ENCODE measurements at places on chromosomes 1 and 21.

- DNase-seq, result peak; percentile 23
These were observed 24.8 kb downstream of the ATPAF1 start for GRCh38 chr1:46643368-46643775.

DNA sequence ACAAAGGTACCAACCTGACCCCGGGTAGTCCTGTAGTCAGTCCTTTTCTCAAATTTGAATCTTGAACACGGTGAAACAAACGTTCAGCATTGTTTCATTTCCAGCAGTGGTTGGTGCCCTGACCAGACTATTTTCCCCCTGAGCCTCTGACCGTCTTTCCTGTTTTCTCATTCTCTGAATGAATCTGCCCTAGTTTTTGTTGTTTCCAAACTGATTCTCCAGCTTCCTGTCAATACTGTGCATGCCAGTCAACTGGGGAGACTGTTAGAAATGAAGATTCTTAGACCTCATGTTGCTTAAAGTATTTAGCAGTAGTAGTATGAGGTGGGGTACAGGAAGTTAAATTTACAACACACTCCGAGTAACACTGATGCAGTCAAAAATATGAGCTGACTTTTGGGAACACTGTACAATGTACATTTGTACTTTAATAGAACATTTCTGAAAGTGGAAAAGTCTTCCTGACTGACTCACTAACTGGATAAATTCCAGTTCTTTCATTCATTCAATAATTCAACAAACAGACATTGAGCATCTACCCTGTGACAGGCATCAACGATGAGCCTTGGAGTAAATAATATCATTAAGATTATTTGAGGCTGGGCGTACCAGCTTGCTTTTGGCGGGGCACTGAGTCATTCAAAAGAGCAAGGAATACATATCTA is 26.0 kb upstream of the ZRANB2 start:
- DNase-seq, result no peak

GRCh38 chr1:15198684-15199083 is 45.1 kb downstream of the TMEM51 start:
- DNase-seq, result no peak

- DNase-seq, result no peak
These were observed 12.3 kb downstream of the SLC19A1 start for GRCh38 chr21:45529785-45530422.

DNA sequence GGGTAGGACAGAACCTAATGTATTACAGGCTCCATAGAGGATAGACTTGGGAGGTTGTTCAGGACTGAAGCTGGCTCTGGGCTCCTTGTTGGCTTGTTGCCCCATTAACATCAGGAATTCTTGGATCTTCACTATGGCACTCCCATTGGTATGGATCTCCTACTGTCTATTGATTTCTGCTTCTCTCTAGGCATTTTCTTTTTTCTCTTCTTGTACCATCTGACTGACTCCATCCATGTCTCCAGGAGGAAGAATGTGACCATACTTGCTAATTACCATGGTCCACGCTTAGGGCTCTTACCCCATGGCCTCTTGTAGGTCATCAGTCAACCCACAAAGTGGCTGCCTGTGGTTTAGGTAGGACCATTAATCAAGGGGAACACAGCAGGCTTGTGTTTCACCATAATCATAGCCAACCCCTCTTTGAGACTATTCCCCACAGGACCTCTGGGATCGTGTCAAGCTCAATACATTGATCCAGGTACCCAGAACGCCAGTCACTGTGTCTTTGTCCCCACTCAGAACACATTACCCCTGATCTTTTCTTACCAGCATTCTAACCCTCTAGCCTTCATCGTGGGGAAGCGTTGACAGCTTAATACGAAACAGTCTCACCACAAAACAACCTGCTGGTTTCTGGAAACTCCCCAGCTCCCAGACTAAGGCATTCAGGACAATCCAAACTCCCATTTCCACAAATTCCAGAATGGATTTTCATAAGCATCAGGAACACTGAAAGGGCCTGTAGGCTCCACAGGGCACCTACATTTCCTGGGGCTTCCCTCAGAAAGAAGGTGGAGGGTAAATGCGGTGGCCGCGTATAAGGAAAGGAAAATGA is 97.1 kb downstream of the ETS2 start:
- DNase-seq, result no peak

- DNase-seq, result no peak
These were observed 1.2 kb downstream of the RERE start for GRCh38 chr1:8816264-8816663.

DNA sequence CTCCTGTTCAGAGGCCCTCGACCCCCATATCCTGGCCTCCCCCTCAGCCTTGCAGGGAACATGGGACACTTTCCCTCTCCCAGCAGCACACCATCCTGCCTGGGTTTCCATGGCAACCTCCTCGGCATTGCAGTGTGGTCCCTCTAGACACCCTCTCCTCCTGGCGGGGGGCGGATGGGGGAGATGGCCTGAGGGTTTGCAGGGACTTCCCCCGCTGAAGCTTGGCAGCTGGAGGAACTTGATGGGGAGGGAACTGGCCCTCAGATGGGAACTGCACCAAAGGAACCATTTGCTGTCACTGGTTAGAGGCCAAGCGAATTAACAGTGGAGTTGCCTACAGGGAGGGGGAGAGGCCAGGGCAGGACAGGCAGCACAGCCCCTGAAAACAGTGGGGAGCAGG is 28.7 kb downstream of the RIMS3 start:
- no peak for DNase-seq

- DNase-seq, result no peak
These were observed 3.8 kb upstream of the FAM20B start for GRCh38 chr1:179021873-179022272.

DNA sequence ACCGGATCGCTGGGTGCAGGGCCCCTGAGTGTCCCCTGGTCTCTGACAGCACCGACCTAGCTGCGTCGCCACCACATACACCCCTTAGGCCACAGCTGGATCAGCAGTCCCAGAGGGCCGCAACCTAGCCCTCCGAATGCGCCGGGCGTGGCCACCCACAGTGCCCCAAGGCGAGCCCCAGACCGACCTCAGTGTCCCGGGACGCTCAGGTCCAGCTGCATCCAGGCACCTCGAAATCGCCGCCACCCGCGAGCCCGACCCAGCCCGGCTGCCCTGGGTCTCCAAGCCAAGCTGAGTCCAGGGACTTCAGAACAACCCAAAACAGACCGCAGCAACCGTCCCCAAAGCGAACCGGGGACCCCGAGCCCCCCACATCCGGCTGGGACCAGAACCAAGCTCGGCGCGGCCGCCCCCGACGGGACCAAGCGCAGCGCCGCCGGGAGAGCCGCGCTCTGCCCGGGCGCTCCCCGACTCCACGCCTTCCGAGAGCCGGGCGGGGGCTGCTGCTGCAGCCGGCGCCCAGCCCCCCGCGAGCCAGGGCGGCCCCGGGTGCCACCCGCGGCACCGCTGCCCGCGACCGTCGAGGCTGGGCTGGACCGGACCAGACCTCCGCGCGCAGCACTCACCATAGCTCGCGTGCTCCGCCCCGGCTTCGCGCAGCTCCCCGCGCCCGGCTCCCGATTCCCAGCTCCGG is 54.6 kb upstream of the ECE1 start:
- no peak for DNase-seq

DNA sequence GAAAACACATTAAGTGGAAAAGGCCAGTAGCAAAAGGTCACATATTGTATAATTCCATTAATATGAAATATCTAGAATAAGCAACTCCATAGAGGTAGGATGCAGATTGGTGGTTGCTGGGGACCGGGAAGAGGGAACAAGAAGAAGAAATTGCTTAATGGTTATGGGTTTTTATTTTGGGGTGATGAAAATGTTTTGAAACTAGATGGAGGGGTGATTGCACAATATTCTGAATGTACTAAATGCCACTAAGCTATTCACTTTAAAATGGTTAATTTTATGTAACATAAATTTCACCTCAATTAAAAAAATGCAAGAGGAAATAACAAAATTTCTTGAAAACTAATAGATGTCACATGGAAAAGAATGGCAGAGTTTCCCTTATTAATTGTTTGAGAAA is 6.7 kb downstream of the KIAA0040 start:
- no peak for DNase-seq

DNA sequence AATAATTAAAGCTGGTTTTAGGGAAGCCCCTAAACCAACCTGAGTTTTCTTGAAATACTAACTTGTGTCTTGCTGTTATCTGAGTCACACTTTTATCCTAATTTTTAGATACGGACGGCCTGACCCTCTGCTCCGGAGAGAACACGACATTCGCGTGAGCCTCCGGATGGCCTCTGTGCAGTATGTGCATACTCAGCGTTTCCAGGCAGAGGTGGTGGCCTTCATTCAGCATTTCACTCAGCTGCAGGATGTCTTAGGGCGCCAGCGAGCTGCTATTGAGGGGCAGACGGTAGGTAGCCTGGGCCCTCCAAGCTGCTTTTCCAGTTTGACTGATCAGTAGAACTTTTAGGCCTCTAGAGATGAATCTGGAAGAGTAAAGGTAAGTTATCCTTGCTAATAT is 63.6 kb downstream of the VPS13D start:
- DNase-seq, result no peak

- no peak for DNase-seq
These were observed 33.2 kb downstream of the KCNA10 start for GRCh38 chr1:110485725-110486124.

DNA sequence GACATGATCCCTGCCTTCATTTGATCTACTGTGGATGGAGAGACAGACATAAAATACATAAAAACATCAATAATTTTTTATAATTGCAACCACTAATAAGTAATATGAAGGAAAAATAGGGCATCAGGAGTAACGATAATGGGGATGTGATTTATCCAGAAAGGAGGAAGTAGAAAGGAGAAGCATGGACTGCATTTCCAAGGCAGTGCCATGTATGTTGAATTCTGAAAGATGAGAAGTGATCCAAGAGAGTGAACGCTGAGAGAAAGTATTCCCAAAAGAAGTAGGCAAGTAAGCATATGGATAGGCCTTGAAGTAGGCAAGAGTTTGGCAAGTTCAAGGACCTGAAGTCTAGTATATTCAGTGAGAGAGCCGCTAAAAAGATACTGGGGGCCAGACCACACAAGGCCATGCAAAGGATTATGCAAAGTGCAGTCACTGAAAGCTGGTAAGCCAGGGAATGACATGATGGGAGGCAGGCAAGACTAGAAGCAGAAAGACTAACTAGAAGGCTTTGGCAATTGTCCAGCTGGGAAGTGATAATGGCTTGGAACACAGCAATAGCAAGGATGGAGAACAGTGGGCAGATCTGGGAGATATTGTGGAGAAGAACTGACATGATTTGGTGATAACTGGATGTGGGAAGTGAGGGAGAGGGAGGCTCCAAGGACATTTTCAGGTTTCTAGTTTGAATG is 85.9 kb downstream of the TM2D1 start:
- no peak for DNase-seq

- no peak for DNase-seq
These were observed 462.1 kb downstream of the LMO4 start for GRCh38 chr1:87790756-87791155.

- DNase-seq, result no peak
These were observed 3.7 kb downstream of the MRTO4 start for GRCh38 chr1:19255288-19255687.

- DNase-seq, result no peak
These were observed 30.5 kb upstream of the FASLG start for GRCh38 chr1:172628401-172628800.

DNA sequence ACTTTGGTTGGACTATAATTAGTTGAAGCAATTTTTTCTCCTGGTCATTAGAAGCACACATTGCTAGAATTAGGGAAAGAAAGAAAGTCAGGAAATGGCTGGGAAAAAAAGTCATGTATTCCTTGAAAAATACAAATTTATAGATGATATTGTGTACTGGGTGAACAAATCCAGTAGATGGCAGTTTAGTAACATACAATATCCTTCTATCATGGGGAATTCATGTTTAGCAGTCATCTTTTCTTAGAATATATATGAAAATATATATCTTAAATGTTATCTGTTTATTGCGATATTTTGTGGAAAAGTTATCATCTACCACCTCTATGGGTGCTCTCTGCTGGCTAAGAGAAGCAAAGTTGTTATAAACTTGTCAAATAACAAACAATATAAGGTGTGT is 13.1 kb upstream of the ZRANB2 start:
- no peak for DNase-seq

DNA sequence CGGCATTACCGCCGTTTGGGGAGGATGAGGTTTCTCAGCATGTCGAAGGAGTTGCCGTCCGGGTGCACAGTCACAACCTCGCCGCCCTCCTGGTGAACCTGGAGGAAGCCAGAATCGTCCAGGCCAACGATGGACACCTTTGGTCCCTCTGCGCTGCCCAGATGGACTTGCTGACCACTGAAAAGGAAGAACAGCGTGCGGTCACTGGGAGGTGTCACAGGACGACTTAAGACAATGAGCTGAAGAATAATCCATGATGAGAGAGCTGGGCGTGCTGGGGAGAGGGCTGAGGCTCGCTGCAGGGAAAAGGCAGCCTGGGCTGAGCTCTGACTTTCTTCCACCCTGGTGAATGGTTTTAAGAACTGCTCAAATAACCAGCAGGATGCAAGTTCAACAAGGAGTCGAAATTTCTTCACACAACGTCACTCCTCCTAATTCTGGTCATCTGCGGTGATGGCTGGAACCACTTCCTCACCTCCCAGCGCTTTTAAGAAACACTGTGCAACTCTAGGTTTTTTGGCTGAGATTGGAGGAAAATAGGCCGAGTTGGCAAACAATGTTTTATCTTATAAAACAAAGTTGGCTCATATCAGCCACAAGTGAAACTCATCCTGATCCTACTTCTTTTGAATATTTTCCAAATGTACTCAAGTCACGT is 55.5 kb downstream of the SIM2 start:
- DNase-seq, result no peak

DNA sequence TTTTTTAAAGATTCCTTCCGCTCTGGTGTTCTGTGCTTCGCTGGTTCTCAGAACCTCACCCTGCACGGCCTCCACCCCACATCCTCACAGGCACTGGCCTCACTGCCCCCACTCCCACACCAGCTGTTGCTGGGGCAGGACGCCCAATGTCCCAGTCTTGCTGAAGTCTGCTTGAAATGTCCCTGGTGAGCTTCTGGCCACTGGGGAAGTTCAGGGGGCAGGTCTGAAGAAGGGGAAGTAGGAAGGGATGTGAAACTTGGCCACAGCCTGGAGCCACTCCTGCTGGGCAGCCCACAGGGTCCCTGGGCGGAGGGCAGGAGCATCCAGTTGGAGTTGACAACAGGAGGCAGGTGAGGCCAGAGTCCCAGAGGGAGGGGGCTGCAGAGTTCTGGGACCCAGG is at the start of gene C1QA:
TSS of gene C1QA (plus strand) at position 276 of the 400 bp plus-strand sequence. CDS start 989 bp downstream, outside the sequence.
- peak; percentile 41 for DNase-seq

GRCh38 chr21:42616941-42617340 is 36.5 kb upstream of the PDE9A start:
- DNase-seq, result no peak

- no peak for DNase-seq
These were observed 79.5 kb downstream of the NR5A2 start for GRCh38 chr1:200107004-200107470.

GRCh38 chr21:39386194-39386593 is 37.3 kb upstream of the HMGN1 start:
- no peak for DNase-seq

All from transverse colon (tissue), 4 donors.